ENCODE measurements at places on chromosomes 13 and 19.
A peak's percentile ranks its signal among the peaks of the same experiment; 100 is the strongest.

GRCh38 chr19:28841531-28841930 is 371.4 kb downstream of the UQCRFS1 start:
- no peak for DNase-seq

DNA sequence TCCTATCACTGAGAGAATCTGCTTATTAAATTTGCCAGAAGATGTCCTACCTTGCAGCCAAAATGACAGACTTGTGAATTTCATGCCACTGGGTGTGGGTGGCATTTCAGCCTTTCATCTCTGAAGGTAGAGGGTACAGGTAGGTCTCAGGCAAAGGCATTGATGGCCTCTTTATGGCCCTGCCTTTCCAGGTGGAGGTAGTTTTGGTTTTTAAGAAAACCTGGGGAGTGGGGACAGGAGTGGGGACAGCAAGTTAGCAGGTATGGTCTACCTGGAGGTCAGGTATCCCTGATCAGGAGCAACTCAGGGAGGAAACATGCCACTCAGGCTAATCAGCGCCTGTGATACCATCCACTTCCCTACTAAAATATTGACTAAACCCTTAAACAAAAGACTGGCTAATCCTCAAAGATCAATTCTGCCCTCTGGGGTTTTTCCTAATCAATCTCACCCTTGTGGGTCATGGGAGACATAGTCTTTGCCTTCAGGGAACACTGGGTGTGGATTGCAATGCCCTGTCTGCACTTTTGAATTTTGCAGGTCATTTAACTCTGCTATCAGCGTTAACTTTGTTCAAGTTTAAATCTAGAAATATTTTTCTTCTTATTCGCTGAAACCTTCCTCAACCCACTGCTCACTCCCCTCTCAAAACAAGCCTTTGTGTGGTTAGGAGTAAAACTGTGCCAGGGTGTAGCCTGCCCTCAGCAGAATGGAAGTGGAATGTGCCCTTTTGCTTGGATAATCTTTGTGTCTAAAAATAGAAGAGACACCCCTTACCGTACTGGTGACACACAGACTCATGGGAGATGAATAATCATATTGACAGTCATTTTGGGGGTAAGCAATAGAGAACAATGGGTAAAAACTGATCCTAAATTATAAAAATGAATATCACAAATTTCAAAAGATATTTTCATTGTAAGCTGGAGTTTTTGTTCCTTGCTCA is 233.7 kb downstream of the COG6 start:
- DNase-seq: no peak

DNA sequence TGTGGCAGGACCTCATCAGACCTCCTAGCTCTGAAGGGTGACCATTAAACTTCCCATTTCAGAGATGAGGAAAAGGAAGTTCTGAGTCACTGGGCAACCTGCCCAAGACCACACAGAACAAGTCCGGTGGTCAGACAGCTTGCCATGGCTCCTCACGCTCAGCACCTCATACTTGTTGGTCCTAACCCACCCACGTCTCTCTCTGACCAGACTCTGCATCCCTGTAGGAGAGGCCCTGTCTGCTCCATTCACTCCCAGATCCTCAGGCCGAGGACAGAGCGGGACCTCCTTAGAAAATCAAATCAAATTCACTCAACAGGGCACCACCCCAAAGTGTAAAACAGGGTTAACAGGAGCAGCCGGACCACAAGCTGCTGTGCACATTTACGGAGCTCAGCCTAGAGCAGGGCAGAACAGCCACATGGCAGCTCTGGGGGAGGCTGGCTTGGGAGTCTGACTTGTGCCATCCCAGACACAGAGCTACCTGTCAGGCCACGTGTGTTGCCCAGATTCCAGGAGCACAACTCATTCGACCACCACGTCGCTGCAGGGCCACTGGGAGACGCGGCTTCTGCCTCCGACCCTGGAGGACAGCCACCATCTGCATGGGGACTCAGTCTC is 1.7 kb downstream of the MIER2 start:
- DNase-seq: no peak

- peak; percentile 54 for DNase-seq
These were observed 350.5 kb downstream of the KCNRG start for GRCh38 chr13:50365408-50366391.

GRCh38 chr13:91169321-91170050 is 178.0 kb upstream of the MIR17HG start:
- DNase-seq: no peak

- no peak for DNase-seq
These were observed 156.8 kb downstream of the RGCC start for GRCh38 chr13:41613984-41614661.

DNA sequence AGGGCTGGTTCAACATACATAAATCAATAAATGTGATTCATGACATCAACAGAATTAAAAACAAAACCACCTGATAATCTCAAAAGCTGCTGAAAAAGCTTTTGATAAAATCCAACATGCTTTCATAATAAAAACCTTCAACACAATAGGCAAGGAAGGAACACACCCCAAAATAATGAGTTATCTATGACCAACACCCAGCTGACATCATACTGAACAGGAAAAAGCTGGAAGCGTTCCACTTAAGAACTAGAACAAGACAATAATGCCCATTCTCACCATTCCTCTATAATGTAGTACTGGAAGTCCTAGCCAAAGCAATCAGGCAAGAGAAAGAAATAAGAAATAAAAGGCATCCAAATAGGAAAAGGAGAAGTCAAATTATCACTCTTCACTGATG is 116.2 kb upstream of the FREM2 start:
- no peak for DNase-seq

GRCh38 chr13:43140985-43141384 is 117.6 kb downstream of the DNAJC15 start:
- DNase-seq: no peak

- no peak for DNase-seq
These were observed 39.9 kb downstream of the TMTC4 start for GRCh38 chr13:100634696-100635095.

DNA sequence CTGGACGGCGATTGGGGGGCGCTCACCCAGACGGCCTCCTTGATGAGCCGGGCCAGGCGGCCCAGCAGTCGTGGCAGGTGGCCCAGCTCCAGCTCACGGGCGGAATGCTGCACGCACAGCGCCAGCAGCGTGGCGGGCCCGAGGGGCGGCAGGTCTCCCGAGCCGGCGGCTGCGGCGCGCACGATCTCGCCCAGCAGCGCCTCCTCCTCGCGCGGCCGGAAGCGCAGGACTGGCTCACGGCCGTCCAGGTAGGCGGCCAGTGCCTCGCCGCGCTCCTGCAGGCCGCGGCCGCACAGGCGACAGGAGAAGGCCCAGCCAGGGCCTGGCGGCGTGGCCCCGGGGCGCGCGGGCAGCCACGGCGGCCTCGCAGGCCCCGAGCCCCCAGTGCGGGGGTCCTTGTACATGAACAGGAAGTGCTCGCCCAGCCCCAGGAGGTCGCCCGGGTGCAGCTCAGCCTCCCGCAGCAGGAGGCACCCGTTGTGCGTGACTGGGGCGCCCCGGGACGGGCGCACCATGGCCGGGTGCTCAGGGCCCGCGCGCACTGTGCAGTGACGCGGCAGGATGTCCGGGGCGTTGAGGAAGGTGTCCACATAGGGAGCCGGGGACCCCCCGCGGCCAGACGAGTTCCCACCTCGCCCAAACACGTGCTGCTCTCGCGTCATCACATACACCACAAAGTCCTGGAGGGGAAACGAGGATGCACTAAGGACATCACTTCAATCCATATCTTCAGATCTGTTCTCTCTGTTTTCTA is 9.6 kb upstream of the MAMSTR start:
- no peak for DNase-seq

DNA sequence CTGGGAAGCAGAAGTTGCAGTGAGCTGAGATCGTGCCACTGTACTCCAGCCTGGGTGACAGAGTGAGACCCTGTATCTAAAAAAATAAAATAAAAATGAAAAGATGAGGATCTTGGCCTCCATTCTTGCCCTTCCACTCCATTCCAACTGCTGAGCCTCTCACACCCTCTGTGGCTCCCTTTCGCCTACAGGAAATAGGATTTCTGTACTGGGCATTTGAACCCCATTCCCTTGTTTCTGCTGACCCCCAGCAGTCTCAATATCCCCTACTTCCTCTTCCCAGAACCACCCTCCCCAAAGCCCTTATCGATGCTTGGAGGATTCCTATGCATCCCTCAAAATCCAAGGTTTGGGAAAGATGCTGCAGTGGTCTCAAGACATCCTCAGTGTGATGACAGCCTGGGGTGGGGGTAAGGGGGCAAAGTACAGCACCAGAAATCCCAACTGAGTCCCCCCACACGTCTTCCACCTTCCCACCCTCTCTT is 12.5 kb upstream of the GDF15 start:
- no peak for DNase-seq

DNA sequence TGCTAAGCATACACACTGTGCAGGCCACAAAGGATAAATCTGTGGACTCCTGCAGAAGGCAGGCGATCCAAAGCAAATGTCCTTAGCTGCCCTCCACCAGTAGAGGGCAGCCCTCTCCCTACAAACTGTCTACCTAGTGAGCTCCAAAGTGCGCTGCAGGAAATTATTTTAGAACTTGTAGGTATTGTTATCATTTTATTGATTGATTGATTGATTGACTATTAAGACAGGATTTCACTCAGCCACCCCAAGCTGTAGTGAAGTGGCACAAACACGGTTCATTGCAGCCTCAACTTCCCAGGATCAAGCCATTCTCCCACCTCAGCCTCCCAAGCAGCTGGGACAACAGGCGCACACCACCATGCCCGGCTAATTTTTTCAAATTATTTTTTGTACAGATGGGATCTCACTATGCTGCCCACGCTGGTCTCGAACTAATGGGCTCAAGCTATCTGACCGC is 37.3 kb downstream of the RNF6 start:
- DNase-seq: peak; percentile 80

GRCh38 chr19:12265921-12266704 is 28.6 kb downstream of the ZNF44 start:
- DNase-seq: no peak

- DNase-seq: no peak
These were observed 1124.5 kb upstream of the ATXN8OS start for GRCh38 chr13:68982961-68983619.

- no peak for DNase-seq
These were observed 220.5 kb downstream of the TM9SF2 start for GRCh38 chr13:99721606-99722337.

- DNase-seq: no peak
These were observed 81.7 kb upstream of the KLHL1 start for GRCh38 chr13:70189981-70190380.

GRCh38 chr13:83531022-83531421 is 351.3 kb downstream of the SLITRK1 start:
- no peak for DNase-seq

DNA sequence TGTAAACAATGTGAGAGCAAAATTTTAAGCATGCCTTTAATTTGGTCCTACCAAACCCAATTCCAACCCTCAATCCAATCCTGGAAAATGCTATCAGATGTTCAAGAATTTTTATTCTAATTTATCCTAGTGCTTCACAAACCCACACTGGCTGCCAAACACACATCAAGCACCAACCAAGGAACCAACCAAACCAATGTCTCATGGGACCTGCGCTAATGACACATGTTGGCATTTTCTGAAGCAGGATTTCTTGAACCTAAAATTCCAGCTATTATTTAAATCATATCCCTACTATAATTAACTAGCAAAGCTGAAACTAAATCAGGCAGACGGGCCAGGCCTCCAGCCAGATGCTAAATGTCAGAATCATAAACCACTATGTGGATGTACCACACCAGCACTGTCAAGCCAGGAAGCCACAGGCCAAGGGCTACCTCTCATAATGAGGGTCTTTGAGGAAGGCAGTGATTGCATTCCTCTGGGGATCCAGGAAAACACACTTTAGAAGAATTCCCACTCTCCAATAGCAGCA is 5.8 kb downstream of the LATS2 start:
- DNase-seq: no peak

- no peak for DNase-seq
These were observed 800.5 kb downstream of the SLITRK6 start for GRCh38 chr13:84998681-84999080.
